ENCODE measurements at places on chromosomes 3 and 15.

GRCh38 chr3:51709004-51709420 is 2.1 kb downstream of the GRM2 start:
- DNase-seq, result no peak

DNA sequence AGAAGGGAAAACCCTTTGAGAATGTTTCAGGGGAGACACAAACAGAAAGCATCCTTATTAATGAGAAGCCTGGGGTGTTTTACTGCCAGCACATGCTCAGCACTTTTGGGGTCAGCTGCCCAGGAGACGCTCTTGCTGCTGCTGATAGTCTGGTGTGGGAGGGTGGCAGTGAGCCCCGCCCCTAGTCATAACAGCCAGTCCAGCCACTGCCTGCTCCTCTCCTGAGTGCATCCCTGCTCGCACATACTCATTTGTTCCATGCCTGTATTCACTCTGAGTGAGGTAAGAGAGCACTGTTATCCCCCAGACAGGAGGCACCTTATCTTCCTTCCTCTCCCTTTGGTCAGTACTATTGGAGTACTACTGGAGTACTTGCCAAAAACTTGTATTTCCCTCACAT is 101.3 kb downstream of the ETFA start:
- DNase-seq, result no peak

DNA sequence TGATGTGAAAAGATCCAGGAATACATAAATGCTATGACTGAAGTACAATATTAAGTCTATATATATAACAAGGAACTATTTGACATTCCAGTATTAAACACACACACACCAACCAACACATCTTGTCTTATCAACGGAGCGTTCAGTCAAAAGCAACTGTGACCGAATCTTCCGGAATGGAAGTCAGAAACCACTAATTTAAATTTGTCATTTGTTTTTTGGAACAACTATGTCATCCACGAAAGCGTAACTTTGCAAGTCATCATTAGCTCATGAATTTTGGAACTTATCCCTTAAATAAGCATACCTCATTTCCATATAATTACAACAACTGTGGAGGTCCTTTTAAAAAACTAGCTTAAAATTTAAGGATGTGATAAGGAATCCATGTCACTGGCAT is 5.0 kb downstream of the ZNF385D start:
- DNase-seq, result no peak

GRCh38 chr3:178420033-178420432 is 116.2 kb upstream of the KCNMB2 start:
- no peak for DNase-seq

DNA sequence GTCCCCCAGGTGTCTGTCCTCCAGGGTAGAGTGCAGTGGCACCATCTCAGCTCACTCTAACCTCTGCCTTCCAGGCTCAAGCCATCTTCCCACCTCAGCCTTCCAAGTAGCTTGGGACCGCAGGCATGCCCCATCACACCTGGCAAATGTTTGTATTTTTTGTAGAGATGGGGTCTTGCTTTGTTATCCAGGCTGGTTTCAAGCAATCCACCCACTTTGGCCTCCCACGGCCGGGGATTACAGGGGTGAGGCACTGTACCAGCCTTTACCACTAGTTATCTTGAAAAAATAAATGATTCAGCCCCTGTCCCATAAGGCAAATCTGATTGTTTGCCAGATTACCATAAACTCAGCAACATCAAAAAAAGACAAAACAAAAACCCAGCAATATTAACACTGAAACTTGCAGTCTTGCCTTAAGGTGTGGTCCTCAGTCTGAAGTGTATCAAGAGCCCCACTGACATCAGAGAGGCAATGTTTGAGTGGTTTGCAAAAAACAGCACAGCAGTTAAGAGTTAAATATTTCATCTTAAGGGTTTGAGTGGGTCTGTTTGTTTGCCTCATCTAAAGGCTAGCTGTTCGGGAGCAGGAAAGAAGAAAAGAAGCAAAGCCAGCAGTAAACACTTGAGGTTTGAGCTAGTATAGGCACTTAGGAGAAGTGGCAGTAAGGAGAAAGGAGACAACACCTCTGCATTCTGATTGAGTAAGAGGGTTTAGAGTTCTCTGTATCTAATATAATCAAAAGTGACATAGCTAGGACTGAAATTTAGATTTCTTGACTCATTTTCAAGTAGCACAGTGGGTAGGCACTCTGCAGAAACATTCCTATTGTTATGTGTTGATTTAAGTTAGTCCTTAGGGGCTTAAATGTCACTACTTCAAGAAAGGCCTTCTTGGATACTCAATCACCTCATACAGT is 26.3 kb upstream of the EDEM1 start:
- no peak for DNase-seq

DNA sequence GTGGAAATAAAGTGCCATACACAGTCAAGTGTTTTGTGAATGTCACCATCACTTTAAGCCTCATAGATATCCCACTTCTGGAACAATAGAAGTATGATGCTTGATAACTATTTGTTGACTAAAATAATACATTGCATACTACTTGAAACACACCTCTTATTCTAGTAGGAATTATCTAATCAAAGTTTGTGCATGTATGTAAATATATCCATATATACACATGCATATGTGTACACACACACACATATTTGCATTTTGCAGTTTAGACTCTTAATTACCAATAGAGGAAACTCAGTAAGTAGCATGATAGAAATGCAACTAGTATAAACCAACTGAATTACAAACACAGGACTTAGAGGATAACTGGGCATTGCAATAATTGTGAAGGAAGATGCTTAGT is 1084.1 kb downstream of the FHIT start:
- no peak for DNase-seq

GRCh38 chr3:38564631-38565338 is 68.6 kb downstream of the EXOG start:
- no peak for DNase-seq

DNA sequence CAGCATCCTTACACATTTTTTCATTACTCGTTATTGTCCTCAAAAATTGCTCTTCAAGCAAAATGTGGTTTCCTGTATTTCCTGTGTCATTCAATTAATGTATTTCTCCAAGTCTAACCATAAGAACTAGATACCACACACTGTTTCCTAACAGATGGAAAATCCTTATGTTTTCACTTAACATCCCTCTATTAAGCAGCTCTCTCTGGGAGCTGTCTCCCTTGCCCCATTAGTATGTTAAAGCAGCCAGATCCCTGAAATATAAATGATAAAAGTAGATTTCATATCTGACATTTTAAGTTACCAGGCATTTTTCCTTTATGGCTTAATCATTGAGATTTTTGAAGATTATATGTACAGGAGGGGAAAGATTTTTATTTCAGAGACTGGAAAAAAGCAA is 15.9 kb downstream of the PFN2 start:
- no peak for DNase-seq

GRCh38 chr3:168312984-168313383 is 217.3 kb upstream of the GOLIM4 start:
- DNase-seq, result no peak

- no peak for DNase-seq
These were observed 106.5 kb downstream of the CACNA2D3 start for GRCh38 chr3:54228806-54229205.

DNA sequence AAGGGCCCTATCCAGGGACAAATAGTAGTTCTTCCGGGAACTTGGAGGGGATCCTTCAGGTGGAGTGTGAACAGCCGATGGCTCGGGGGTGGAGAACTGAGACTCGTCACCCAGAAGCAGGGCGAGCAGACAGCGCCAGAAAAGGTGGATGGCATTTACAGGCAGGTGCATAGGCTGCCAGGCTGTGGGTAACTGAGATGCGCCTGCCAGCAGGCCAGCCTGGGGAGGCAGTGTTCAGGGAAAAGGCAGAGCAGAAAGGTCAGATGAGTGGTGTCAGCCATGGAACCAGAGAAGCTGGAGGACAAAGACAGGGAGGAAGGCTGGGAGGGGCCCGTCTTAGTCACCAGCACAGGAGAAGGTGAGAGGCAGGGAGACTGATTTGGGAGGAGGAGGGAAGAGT is 53.0 kb upstream of the SEC22A start:
- no peak for DNase-seq

- no peak for DNase-seq
These were observed 145.1 kb downstream of the GHSR start for GRCh38 chr3:172303181-172303580.

DNA sequence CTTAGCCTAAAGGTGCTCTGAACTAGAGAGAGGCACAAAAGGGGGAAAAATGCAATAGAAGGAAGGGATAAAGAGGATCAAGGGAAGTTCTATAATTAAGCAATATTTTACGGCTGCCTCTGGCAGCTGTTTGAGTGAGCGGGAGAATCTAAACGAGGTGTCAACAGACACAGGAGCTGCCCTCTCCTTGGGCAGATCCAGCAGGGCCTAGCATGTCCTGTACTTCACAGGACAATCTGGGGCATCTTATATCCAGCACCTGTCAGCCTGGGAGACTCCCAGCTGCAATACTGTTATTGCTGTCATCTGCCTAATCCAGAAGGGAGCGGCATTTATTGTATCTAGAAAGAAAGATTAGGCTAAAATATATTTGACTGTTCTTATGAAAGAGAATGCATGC is 68.9 kb downstream of the WWTR1 start:
- no peak for DNase-seq

- no peak for DNase-seq
These were observed 125.6 kb downstream of the RPLP1 start for GRCh38 chr15:69578252-69578651.

DNA sequence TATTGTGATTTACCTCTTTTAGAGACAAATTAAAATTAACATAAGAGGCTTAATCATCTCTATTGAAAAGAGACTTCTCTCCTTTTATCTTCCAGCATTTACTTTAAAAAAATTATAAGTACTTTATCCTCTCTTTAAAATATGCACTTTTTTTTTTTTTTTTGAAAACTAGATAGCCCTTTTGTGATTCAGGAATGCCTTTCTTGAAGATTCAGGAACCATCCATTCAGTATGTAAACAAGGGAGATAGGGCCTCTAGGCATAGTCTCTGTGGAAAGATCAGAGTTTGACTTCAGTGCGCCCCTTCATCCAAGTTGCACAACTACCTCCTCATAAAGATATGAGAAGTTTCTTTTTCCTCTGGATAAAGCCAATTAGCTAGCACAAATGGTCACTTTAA is 1163.7 kb downstream of the SI start:
- DNase-seq, result no peak

DNA sequence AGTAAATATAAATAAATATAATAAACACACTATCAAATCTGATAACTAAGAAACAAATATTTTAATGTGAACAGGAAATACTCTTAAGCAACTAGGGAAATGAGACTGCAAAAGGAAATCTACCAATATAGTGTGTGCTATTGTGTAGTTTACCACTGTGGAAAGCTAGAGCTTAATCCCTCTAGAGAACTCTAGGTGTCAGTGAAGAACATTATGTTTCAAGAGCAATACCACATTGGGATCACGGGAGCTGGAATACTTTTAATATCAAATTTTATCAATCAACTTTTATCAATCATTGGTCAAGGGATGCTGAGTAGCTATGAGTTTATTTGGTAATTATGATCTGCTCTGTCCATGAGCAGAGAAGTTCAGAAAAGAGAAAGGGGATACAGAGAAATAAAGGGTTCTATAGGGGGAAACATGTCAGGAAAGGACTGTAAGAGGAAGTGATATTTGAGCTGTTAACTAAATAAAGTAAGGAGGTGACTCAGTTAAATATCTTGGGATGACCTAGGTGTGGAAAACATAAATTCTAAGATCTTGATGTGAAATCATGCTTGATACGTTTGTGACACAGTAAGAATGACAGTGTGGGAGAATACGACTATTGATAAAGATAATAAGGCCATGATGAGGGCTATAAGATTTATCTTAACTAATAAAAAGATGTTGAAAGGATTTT is 762.2 kb upstream of the ALCAM start:
- DNase-seq, result no peak

- DNase-seq, result no peak
These were observed 51.2 kb upstream of the CGNL1 start for GRCh38 chr15:57324944-57325679.

GRCh38 chr3:21778715-21779114 is 27.7 kb upstream of the ZNF385D start:
- DNase-seq, result no peak
